ENCODE measurements at places on chromosomes 1 and 21. TPM values are rescaled to one million over a fixed set of nuclear protein-coding genes. Genes with fewer than 3 reads are reported as not detected.

HMCN1 gene
- 106 TPM for total RNA-seq

BARHL2 gene
- not detected for total RNA-seq

AKR1A1 gene
- total RNA-seq = 128 TPM

TRNP1 gene
- 19.1 TPM for total RNA-seq

OR2L13 gene
- not detected for total RNA-seq

SYPL2 gene
- 1.7 TPM for total RNA-seq

CD1B gene
- total RNA-seq = not detected

HSD3B2 gene
- not detected for total RNA-seq

SLC35F3 gene
- not detected for total RNA-seq

PTGER3 gene
- total RNA-seq = 11.7 TPM

ASTN1 gene
- 0.16 TPM for total RNA-seq

PAQR6 gene
- not detected for total RNA-seq

CD55 gene
- 25.5 TPM for total RNA-seq

FAM72A gene
- 2.9 TPM for total RNA-seq

NUF2 gene
- 1.2 TPM for total RNA-seq

VWA5B1 gene
- not detected for total RNA-seq

NBPF20 gene
- total RNA-seq = 2.1 TPM

F5 gene
- total RNA-seq = 0.16 TPM

ATPAF1 gene
- total RNA-seq = 53.5 TPM

Measured in fibroblast of the aortic adventitia (primary cell).